ENCODE measurements at places on chromosomes 11 and 22.

DNA sequence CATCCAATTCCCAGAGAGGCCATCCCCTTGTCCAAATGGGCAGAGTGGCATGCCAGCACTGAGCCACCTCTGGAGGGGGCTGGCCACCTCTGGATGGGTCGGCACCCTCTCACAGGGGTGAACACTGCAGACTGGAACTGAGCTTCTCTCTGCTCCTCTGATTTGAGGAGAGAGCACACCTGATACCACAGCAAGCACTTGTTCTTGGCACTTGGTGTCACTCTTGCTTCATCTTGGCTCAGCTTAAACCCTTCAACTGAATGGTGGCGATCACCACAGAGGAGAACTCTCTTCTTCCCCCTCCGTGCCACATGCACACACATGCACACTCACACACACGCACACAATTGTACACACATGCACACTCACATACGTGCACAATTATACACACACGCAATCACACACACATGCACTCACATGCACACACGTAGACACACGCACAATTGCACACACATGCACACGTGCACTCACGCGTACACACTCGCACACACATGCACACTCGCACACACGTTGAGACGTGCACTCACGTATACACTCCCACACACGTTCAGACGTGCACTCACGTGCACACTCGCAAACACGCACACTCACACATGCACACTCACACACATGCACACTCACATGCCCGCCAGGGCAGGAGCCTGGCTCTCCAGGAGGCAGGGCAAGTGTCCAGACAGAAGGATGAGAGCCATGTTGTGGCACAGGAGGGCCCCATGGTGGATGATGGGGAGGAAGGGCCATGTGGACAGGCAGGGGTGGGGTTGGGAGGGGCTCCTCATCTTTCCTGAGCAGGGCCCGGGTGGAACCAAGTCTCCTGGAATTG, 23.4 kb downstream of the OVOL1 start:
- no peak overlapping the region for H3K27ac ChIP-seq
- H3K27me3 ChIP-seq = peaks cover 19% of the 10 kb centered on the region
- no peak overlapping the region for H3K4me3 ChIP-seq

DNA sequence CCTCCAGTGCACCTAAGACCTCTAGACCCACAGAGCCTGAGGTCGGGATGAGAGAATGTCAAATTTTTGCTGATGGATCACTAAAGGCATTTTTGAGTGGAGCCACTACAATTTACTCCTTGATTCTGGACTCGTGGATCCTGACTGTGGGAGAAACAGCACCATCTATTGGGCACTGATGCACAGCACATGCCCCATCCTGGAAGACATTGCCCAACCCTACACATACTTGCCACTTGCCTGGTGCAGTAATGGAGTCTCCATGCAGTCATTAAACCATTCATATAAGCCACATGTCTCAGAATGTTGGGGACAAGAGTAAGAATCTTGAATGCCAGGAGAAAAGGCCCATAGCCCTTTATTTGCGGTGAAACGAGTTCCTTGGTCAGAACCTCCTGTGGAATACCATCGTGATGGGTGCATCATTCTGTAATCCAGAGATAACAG, 103.9 kb downstream of the GGTLC2 start:
- H3K27me3 ChIP-seq = no peaks in the 10 kb centered on the region
- DNase-seq = peak; percentile 69
- H3K27ac ChIP-seq = peak overlapping the region; percentile 81
- H3K36me3 ChIP-seq = no peaks in the 10 kb centered on the region

DNA sequence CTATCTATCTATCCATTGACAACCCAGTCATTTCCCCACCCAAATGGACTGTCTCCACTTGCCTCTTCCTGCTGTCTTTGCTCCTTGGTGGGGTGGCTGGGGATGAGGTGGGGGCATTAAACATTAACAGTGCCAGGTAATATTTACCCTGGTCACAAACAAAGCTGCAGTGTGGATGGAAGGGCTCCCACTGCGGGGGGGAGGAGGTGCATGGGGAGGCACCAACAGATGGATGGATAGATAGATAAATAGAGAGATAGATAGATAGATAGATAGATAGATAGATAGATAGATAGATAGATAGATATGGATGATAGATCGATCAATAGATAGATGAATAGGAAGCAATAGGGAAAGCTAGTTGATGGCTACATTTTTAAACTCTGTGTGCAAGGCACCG, 2.3 kb upstream of the FXYD2 start:
- no peaks in the 10 kb centered on the region for H3K36me3 ChIP-seq
- no peak overlapping the region for H3K27ac ChIP-seq
- peaks cover 66% of the 10 kb centered on the region for H3K27me3 ChIP-seq

- H3K4me3 ChIP-seq = no peak overlapping the region
- H3K36me3 ChIP-seq = 0 out of 2 replicates have a peak, but pooled peaks cover 3% of the 10 kb centered on the region
- DNase-seq = no peak
Measured at GRCh38 chr11:115202900-115203552, 301.2 kb downstream of the CADM1 start.

GRCh38 chr11:75313513-75314272, 37.8 kb downstream of the ARRB1 start:
- no peak for DNase-seq
- H3K36me3 ChIP-seq = no peaks in the 10 kb centered on the region
- no peak overlapping the region for H3K27ac ChIP-seq
- H3K27me3 ChIP-seq = no peaks in the 10 kb centered on the region
- no peak overlapping the region for H3K4me3 ChIP-seq
- no peaks in the 10 kb centered on the region for H3K4me1 ChIP-seq

DNA sequence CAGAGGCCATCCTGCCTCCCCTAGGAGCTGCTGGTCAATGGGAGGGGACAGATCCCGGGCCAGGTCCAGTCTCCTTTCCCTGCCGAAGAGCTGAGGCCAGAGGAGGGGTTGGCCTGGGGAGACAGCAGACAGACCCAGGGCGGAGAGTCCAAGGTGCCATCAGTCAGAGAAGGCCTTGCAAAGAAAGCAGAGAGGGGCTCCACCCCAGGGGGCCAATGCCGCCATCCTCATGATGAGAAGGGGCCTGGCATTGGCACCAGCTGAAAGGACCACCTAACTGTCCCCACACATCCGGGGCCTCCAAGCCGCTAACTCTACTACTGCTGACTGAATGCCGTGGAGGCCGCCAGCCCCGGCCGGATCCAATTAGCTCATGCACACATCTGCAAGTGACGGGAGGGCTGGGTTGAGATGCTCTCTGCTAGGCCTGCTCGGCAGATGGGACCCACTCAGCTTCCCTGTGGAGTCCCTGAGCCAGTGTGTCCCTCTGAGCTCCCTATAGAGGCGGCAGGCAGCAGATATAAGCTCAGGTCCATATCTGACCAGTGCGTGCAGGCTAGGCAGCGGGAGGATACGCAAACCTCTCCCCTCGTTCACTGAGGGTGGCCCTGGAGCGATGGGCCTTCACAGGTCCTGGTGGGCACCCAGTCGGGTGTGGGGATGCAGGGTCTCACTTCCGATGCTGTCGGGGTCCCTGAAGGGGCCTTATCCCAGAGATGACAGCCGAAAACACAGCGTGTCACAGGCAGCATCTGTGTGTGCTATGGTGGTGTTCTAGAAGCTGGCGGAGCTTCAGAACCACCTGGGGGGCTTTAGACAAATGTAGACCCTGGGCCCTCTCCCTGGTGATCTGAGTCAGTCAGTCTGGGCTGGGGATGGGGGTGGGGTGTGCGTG, 183.9 kb downstream of the CTTN start:
- H3K4me3 ChIP-seq = no peak overlapping the region
- no peaks in the 10 kb centered on the region for H3K4me1 ChIP-seq
- DNase-seq = no peak
- no peak overlapping the region for H3K27ac ChIP-seq

DNA sequence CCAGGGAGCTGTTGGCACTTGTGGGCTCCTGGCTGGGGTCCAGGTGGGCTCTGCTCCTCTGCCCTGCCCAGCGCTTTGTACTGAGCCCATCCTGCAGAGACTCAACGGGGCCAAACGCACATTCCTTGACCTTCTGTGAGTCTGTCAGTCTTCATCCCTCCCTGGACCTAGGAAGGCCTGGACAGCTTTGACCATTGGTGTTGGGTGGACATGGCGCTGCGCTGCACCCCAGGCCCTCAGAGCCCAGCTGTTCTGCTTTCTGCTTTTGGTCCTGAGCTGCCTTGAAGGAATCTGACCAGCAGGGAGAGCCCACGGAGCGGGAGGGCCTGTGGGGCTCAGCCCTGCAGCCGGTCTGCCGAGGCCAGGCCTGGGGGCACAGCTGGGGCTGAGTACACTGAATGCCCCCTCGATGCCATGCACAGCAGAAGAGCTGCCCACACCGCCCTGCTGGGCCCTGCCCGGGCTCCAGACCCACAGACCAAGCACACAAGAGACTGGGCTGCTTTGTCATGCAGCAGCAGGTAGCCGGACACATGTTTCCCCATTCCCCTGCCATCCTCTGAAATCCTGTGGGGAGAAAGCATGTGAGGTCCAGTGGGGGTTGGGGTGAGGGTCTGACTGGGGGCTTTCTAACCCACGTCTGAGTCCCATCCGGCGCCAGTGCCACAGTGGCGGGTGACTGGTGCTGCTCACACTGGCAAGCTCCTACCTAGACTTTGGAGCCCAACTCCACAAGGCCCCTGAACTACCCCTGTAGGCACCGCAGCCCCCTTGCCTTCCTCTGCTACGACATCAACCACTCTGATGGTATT, 24.1 kb upstream of the CCDC188 start:
- H3K4me3 ChIP-seq = no peak overlapping the region
- H3K27ac ChIP-seq = no peak overlapping the region
- H3K36me3 ChIP-seq = no peaks in the 10 kb centered on the region
- peaks cover 96% of the 10 kb centered on the region for H3K27me3 ChIP-seq

- H3K4me1 ChIP-seq = no peaks in the 10 kb centered on the region
- DNase-seq = no peak
Measured at GRCh38 chr22:21701384-21701971, 34.1 kb downstream of the YPEL1 start.

GRCh38 chr11:122146475-122146874, 30.5 kb upstream of the BLID start:
- H3K27me3 ChIP-seq = no peaks in the 10 kb centered on the region
- no peaks in the 10 kb centered on the region for H3K36me3 ChIP-seq
- no peak overlapping the region for H3K4me3 ChIP-seq
- no peak for DNase-seq
- no peak overlapping the region for H3K27ac ChIP-seq
- no peaks in the 10 kb centered on the region for H3K4me1 ChIP-seq

DNA sequence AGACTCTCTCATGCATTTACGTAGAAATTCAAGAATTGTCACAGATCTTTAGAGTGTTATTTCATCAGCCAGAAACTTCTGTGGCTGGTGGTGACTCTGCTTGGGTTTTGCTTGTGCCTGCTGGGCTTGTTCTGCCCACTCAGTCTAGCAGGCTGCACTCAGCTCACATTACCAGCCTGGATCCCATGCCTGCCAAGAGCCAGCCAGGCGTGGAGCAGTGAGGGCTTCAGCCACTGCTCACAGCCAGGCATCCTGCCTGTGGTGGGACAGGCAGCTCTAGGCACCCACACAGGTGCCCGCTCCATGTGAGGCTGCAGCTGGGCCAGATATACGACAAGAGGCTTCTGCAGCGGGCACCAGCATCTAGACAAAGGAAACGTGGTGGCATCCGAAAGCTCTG, 1213.3 kb upstream of the RAG2 start:
- no peak overlapping the region for H3K27ac ChIP-seq
- no peak for DNase-seq
- no peak overlapping the region for H3K4me3 ChIP-seq
- no peaks in the 10 kb centered on the region for H3K27me3 ChIP-seq
- H3K4me1 ChIP-seq = no peaks in the 10 kb centered on the region
- H3K36me3 ChIP-seq = no peaks in the 10 kb centered on the region

DNA sequence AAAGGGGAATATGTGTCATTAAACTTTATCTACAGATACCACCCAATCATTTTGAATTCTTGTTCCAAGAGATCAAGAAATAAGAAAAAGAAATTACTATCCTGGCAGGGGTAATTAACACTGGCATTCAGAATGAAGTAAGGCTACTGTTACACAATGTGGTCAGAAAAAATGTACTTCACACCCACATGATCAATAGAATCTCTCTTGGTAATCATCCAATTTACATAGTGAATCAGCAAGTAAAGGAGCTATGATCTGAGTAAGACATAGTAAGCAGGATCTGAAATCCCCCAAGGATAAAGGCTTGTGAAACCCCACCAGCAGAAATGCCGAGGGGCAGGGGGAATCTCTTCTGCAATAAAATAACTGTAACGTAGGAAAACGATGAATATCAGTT, 466.5 kb downstream of the FAM181B start:
- no peak overlapping the region for H3K4me3 ChIP-seq
- no peaks in the 10 kb centered on the region for H3K27me3 ChIP-seq
- H3K36me3 ChIP-seq = no peaks in the 10 kb centered on the region
- H3K27ac ChIP-seq = no peak overlapping the region
- H3K4me1 ChIP-seq = peaks cover 5% of the 10 kb centered on the region

DNA sequence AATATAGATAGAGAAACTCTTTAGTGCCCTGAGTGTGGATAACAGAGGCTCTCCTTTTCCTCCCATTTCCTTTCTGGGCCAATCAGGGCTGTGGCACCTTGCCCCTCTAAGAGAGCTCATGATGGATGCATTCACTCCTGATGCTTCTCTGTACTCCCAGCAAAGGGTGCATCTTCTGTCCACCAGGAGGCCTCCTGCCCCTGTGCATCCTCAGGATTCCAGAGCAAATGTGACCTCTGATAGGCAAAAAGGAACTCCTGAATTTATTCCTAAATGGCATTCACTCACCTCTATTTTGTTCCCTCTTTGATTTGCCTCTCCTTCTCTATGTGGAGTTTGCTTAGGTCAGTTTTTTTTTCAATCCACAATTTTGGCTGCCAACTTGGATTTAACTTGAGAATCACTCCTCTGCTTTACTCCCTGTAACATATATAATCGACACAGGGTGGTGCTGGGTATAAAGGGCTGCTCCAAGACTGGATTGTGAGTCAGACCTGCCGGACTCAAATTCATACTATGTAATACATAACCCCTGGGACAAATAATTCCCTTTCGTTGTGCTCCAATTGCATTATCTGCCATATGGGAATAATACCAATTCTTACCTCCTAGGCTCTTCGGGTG, 1.1 kb upstream of the MRGPRX4 start:
- no peak overlapping the region for H3K27ac ChIP-seq
- H3K4me3 ChIP-seq = no peak overlapping the region
- peak; percentile 10 for DNase-seq

- no peaks in the 10 kb centered on the region for H3K36me3 ChIP-seq
- peaks cover 1% of the 10 kb centered on the region for H3K27me3 ChIP-seq
- DNase-seq = no peak
- H3K4me3 ChIP-seq = no peak overlapping the region
Measured at GRCh38 chr22:25130462-25130861, 69.2 kb upstream of the CRYBB3 start.

DNA sequence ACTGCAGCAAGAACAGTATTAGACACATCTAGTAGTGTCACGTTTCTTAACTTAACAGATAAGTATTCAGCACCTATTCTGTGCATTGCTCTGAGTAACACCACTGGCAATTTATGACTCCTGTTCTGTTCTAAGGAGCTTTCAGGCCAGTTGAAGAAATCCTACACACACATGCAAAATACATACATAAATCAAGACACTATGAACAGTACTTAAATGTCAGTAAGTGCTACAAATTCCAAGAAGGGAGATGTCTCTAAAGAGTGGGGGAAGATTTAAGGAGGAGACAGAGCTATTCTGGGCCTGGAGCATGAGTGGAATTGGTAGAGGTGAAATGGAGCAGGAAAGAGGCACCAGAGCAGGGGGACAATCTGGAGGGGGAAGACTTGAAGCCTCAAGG, 46.2 kb upstream of the CLMP start:
- no peaks in the 10 kb centered on the region for H3K36me3 ChIP-seq
- no peaks in the 10 kb centered on the region for H3K27me3 ChIP-seq
- no peak for DNase-seq
- no peak overlapping the region for H3K4me3 ChIP-seq
- H3K4me1 ChIP-seq = no peaks in the 10 kb centered on the region

GRCh38 chr11:90250970-90251369, 28.1 kb upstream of the CHORDC1 start:
- no peaks in the 10 kb centered on the region for H3K4me1 ChIP-seq
- no peak for DNase-seq
- no peaks in the 10 kb centered on the region for H3K27me3 ChIP-seq
